CD4-positive, alpha-beta T cell treated with Interleukin-10 for 1 hour (primary cell): ENCODE measurements at places on chromosomes 5 and 9.

GRCh38 chr9:137614631-137615386 lies 4.0 kb upstream of the EHMT1 start:
- DNase-seq = no peak

GRCh38 chr5:32776200-32776599 lies 65.1 kb downstream of the NPR3 start:
- DNase-seq = no peak

- no peak for DNase-seq
Observed at GRCh38 chr5:6761333-6761732, 48.1 kb downstream of the TENT4A start.

DNA sequence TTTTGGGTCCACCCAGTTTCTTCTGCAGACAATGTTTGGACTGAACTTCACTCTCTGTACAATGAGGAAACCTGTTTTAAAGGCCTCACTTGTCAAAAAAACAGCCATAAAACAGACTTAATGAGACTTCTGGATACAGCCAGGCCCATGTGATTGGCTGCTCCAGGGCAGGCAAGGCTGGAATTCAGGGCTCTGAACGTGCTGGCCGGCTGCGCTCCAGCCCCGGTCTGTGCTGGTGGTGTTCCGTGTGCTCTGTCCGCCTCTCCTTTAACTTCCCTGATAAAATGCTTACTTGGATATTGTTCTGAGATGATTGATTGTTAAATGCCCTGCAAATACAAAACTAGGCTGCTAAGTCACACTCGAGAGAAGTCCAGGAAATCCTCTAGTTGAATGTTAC lies 131.2 kb upstream of the KLF4 start:
- DNase-seq = no peak

DNA sequence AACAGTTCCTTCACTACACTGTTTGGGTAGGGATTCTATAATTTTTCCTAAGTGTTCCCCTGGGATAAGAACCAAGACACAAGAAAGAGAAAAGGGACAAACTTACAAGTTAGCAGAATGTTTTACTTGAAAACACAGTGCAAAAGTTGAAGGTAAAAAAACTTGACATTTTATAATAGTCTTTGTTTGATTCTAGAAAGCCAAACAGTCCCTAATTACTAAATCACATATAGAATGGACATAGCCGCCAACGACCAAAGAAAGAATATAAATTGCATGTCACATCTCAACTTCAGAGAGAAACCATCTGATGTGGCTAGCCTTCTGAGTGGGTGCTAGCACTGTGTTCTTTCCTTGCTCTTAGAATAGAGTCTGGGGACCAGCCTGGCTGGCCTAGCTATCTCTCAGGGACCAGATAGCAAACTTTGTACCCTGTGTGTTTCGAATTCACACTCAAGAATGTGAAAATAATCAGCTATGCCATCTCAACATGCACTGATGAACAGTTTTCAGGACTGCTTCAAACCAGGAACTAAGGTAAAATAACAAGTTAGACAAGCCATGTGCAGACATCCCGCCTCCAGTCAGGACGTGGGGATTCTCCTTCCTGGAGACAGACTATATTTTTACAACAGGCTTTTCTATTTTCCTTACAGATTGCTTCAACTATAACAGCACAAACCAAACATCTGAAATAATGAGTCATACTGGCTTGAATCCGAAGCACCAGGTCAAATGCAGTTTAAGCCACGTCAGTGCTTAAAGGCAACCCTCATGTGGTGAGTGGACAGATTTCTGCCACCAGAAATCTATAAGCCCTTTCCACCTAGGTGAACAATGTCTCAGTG lies 53.7 kb downstream of the LHFPL2 start:
- DNase-seq = no peak

DNA sequence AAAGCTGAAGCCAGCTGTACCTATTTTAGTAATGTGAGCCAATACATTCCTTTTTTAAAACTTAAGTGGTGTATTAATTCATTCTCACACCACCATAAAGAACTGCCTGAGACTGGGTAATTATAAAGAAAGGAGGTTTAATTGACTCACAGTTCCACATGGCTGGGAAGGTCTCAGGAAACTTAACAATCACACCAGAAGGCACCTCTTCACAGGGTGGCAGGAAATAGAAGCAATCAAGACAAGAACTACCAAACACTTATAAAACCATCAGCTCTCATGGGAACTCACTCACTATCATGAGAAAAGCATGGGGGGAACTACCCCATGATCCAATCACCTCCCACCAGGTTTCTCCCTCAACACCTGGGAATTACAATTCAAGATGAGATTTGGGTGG lies 21.0 kb downstream of the ESM1 start:
- no peak for DNase-seq

DNA sequence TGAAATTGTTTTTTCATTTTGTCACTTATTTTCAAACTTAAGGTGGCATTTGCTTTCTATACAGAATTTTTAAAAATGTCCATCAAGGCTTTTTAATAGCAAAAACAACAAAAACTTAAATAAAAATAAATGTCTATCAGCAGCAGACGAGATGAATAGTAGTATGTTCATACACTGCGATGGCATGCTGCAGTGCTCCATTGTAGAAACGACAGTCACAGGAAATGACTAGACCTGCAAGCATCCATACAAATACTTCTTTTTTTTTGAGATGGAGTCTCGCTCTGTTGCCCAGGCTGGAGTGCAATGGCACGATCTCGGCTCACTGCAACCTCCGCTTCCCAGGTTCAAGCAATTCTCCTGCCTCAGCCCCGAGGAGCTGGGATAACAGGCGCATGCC lies 41.4 kb downstream of the COL23A1 start:
- DNase-seq = no peak

GRCh38 chr5:109078448-109078847 lies 330.8 kb downstream of the FER start:
- DNase-seq = no peak

DNA sequence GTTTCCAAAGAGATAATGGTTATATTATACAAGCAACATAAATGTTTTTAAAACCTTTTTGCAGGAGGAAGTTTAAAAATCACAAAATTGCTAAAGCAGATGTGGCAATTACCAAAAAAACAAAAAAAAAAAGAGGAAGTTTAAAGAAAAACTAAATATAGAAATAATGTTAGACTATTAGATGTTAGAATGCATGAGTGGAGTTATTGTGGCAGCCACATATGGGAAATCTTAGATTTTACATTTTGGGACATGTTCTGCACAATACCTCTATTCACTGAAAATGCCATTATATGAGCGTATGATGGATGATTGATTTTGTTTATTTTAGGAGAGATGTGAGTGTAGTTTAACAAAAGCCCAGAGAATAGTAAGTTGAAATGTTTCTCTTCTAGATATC lies 31.2 kb upstream of the DTWD2 start:
- no peak for DNase-seq

GRCh38 chr5:171599411-171599810 lies 180.0 kb downstream of the FGF18 start:
- DNase-seq = no peak

DNA sequence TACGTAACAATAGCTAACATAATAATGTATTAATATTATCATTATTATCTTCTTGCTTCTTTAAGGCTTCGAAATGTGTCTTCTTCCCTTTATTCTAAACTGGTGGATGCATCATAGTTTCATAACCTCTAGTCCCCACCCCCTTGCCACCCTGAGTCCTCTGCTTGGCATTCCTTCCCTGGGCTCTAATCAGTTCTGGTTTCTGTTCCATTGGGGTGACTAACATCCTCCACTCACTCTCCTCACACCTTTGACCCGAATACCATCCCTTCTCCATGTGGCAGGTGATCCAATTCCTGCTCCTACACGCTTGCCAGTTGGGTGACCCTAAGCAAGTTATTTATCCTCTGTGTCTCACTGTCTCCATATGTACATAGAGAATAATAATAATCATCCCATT lies 286.1 kb downstream of the TRPM3 start:
- no peak for DNase-seq
